Left hindlimb (tissue), 1 donor: ENCODE measurements at places on chromosomes 5 and 9.
A peak's percentile ranks its signal among the peaks of the same experiment; 100 is the strongest.

- DNase-seq = no peak
These were observed 57.4 kb upstream of the RANBP6 start for GRCh38 chr9:6072865-6073264.

GRCh38 chr5:158691631-158692255 lies 408.0 kb downstream of the EBF1 start:
- DNase-seq = no peak

DNA sequence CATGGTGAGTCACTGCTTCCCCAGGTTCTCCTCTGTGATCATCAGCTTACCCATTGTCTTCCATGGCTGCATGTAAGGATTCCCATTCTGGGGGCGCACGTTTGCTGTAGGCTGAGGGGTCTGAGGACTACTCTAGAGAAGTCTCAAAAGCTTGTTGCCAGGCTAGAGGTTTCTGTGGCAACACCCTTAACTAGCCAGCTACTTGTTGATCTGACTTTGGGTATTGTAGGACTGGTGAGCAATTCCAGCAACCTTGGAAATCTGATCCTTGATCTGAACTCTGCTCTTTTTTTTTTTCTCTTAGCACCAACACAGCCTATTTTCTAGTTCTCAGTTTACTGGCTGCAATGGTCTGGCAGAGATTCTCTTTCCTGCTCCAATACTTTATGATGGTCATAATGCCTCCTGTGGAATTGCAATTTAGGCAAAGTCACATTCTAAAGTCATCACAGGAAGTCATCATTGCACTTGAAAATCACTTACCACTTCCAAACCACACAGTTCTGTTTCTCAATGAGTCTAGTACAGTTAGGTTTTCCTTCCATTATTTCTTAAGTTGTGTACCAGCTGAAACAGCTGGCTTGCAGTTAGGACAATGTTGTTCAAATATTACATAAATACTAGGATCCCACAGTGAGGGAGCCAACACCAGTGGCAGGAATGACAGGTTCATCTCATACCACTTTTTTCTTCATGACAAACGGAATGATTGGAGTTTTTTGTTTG lies 110.3 kb downstream of the SLC12A2 start:
- no peak for DNase-seq

DNA sequence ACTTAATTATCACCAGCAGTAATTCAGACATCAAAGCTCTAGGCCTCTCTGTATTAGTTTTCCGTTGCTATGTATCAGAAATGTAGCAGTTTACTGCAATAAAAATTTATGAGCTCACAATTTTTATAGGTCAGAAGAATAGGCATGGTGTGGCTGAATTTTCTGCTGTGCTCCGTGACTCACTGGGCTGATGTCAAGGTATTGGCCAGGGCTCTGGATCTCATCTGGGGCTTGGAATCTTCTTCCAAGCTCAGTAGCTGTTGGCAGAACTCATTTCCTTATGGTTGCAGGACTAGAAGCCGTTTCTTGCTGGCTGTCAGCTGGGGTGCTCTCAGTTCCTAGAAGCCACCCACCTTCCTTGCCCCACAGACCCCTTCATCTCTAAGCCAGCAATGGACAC lies 66.3 kb downstream of the PSAT1 start:
- no peak for DNase-seq

GRCh38 chr9:71349218-71349617 lies 227.8 kb upstream of the TRPM3 start:
- no peak for DNase-seq

- no peak for DNase-seq
These were observed 17.7 kb upstream of the IL6ST start for GRCh38 chr5:56012281-56012963.

DNA sequence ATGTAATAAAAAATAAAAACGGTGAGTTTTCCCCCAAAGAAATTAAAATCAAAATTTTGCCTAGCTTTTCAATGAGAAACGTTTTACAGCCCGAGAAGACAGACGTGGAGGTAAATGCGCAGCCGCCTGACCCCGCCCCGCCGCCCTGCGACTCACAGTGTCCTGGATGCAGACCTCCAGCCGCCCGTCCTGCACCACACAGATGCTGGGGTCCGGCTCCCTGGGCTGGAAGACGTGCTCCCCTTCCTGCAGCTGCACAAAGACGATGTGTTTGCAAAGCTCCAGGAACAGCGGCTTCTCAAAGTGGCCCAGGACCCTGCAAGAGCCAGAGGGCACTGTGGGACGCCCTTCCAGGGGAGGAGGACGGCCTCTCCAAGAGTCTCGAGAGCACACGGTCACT lies 7.7 kb downstream of the PNPLA7 start:
- DNase-seq = peak; percentile 8

- no peak for DNase-seq
These were observed 43.1 kb downstream of the ADAMTS16 start for GRCh38 chr5:5183189-5183699.

- DNase-seq = no peak
These were observed 6.4 kb downstream of the GRIA1 start for GRCh38 chr5:153496835-153497234.

DNA sequence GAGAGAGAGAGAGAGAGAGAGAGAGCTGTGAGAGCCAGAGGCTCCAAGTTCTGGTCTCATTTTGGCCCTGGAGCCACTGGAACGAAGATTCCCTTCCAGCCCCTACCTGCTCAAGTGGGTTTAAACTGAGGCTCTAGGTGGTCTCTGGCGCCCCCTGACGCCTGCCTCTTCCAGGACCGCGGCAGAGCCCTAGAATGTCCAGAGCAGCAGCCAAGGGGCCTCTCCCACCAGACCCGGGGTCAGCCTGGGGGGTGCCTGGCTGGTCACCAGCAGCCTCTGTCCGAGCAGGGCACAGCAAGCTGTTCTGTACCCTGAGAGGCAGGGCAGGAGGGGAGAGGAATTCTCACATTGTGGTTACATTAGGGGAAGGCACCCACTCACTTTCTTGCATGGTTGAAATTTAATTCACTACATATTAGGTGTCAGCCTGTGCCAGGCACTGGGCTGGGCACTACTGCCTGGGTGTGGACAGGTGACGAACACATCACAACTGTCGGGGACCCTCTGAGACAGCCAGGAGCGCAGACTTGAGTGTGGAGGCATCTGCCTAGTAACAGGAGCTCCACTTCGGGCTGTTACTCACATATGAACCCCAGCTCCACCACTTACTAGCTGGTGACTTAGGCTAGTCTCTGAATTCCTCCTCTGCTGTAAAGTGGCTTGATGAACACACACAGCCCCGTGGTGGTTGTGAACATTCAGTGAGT lies 44.5 kb downstream of the AMBP start:
- no peak for DNase-seq

DNA sequence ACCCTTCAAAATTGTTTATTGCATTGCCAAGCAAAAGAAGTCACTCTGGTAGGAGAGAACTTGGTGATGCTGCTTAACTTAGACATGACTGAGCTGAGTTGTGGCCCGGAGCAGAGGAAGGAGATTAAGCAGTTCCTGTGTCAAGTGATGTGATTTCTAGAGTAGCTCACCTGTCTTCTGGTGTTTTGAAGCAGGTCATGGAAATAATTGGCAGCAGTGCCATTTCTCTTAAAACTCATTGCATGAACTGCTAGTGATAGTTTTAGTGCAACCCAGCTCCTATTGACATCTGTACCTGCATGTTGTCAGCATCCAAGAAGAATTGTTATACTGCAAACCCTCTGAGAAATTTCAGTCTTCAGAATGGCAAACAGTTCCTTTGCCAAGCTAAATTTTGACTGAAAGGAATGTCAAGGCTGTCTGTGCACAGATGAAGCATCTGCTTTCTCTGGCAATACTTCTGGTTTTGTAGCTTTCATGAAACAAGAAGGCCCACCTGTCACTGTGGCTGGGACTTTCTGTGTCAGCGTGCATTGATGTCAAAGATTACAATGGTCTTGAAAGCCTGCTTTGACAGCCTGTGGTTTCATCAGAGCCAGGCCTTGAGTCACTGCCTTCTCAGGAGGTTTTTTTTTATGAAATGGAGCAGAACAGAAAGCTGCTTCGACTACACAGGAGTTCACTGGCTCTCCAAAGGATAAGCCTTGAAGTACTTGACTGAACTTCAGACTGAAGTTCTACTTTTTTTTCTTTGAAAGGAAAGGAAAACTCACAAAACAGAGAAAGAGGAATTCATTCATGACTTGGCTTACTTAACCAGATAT lies 90.6 kb downstream of the RALGPS1 start:
- no peak for DNase-seq

GRCh38 chr5:116862632-116863455 lies 288.2 kb upstream of the SEMA6A start:
- DNase-seq = no peak

GRCh38 chr5:102782217-102782872 lies 27.2 kb downstream of the PAM start:
- no peak for DNase-seq

GRCh38 chr5:172731680-172732074 lies 39.3 kb downstream of the DUSP1 start:
- DNase-seq = no peak
